ENCODE measurements at places on chromosomes 2 and 18. TPM values are rescaled to one million over a fixed set of nuclear protein-coding genes. Genes with fewer than 3 reads are reported as not detected.

Gene COL4A4
- 1.4 TPM for polyA plus RNA-seq

DNA sequence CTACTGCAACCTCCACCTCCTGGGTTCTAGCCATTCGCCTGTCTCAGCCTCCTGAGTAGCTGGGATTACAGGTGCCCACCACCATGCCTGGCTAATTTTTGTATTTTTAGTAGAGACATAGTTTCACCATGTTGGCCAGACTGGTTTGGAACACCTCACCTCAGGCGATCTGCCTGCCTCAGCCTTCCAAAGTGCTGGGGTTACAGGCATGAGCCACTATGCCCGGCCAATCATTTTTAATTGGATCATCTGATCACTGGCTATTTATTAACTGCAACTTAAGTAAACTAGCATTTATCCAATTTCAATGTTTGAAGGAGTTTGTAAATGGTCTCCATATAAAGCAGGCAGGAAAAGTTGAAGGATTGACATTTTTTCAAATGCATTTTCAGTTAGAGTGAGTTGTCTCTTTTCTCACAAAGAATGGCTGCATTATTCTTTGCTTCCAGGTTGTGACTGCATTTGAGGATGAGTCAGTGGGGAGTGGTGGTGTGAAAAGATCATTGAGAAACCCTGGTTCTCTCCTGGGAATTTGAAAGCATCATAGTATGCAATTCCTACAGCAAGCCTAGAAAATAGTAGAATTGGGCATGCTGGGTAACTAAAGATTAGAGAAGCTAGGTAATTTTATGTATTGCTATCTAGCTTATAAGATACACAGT lies 431.1 kb upstream of the ZEB2 start:
- no peaks in the 10 kb centered on the region for H3K36me3 ChIP-seq
- H3K4me1 ChIP-seq, result no peaks in the 10 kb centered on the region
- H3K27me3 ChIP-seq, result no peaks in the 10 kb centered on the region
- no peak overlapping the region for H3K27ac ChIP-seq
- H3K4me3 ChIP-seq, result no peak overlapping the region

Gene CFAP210
- 4.5 TPM for polyA plus RNA-seq

DNA sequence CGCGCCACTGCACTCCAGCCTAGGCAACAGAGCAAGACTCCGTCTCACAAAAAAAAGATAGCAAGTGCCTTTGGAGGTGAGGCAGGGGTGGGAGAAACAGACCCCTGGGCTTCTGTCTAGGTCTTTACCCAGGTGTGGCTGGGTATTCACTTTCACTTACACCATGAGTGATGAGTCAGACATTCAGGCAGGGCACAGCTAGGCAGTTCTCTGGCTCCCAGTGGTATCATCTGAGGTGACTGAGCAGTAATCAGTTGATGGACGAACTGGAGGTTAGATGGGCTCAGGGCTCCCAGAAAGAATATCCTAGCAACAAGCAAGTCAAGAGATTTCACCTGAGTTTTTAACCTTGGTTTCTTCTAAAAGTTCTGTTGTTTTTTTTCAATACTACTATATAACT lies 107.0 kb upstream of the RAB6C start:
- no peak overlapping the region for H3K27ac ChIP-seq
- peaks cover 6% of the 10 kb centered on the region for H3K4me1 ChIP-seq
- H3K36me3 ChIP-seq, result no peaks in the 10 kb centered on the region
- H3K4me3 ChIP-seq, result no peak overlapping the region
- H3K27me3 ChIP-seq, result no peaks in the 10 kb centered on the region

DNA sequence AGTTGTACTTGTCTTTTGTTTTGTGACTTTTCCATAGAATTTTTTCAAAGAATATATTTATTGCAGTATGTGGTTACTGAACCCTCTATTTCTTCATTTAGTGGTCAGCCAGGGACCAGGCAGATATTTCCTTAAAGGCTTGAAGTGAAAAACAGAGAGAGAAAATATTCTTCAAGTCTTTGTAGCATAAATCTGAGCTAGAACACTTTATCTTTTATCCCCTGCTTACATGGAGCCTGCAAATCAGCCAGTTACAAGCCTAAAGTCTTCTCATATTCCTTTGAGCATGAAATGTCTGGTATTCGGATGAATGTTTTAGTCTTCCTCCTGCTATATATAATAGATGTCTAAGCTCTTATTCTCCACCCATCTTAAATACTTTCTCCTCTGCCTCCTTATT lies 1557.5 kb upstream of the ACVR2A start:
- no peaks in the 10 kb centered on the region for H3K36me3 ChIP-seq
- DNase-seq, result no peak
- H3K4me1 ChIP-seq, result no peaks in the 10 kb centered on the region
- no peak overlapping the region for H3K27ac ChIP-seq
- no peak overlapping the region for H3K4me3 ChIP-seq

Gene COL4A3
- polyA plus RNA-seq, result 1.3 TPM

Gene PLCL1
- 15.0 TPM for polyA plus RNA-seq

DNA sequence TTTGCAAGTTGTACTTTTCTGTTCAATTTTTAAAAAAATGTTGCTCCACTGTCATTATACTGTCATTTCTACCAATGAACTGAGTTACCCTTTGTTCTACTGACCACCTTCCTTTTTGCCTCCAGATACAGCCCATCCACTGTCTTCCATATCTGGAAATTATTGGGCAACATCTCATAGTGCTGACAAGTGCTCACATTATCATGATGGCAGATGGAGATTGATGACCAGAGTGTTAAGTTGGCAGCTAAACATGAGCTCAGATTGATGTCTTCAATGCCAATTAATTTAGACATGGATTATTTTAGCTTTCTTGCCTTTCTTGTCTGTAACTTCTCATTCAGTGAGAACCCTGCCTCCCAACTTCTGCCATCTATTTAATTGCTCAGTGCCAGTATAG lies 76.6 kb downstream of the KIAA1328 start:
- no peak overlapping the region for H3K27ac ChIP-seq
- peak; percentile 13 for DNase-seq
- H3K36me3 ChIP-seq, result no peaks in the 10 kb centered on the region
- no peaks in the 10 kb centered on the region for H3K27me3 ChIP-seq

- no peak overlapping the region for H3K27ac ChIP-seq
- H3K4me1 ChIP-seq, result peaks cover 45% of the 10 kb centered on the region
- no peak for DNase-seq
- no peak overlapping the region for H3K4me3 ChIP-seq
- peaks cover 38% of the 10 kb centered on the region for H3K36me3 ChIP-seq
Measured at GRCh38 chr2:231714639-231715498, 6.5 kb downstream of the PTMA start.

Gene TMEM198
- polyA plus RNA-seq, result 18.7 TPM
